Stimulated activated CD8-positive, alpha-beta memory T cell treated with anti-CD3 and anti-CD28 coated beads, Interleukin-7, amount 100 ng/mL, for 1 hour (primary cell): ENCODE measurements at places on chromosomes 12 and 14.

DNA sequence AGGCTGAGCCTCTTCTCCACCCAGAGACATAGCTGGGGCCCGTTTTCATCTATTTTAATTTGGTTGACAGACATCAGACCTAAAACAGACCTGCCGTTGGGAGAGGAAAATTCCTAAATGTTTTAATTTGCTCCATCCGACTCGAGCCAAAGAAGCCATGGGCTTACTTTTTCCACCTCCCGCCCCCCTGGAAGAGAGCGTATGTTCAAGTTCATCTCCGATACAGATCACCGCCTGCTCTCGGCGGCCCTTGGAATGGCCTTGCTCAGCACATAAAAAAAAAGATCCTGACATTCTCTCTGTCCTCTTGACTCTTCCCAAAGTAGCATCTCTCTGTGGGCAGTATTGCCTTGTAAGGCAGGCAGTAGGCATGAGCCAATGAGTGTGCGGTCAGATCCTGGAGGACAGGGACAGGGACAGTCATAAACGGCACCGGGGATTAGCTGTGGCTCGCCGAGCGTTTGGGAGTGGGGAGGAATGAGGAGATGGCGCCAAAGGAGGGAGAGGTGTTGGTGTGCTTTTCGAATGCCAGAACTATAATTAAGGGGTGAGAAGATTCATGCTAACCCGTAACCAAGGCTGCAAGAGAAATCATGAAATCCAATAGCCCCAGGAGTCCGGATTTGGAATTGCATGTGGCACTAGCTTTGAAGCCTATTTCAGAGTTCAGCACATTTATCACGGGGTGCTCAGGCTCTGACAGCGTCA lies 47.9 kb upstream of the MEG3 start:
- DNase-seq, result no peak

DNA sequence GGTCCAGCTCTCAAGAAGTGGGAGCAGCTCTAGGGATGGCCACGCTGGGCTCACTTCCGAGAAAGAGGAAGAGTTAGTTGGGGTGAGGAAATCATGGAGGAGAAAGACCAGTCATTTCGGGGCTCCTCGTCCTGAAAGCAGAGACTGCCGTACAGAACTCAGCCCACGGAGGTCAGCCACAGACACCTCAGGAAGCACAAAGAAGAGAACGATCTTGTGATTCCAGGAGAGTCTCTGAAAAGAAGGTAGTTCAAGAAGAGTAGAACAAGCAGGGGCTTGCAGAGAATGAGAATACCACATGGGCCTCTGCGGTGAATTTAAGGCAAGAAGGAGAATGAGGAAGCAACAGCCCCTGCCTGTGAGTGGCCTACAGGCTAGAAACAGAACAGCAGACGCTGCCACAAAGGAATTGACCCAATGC lies 311.9 kb downstream of the CACNA1C start:
- DNase-seq, result no peak

DNA sequence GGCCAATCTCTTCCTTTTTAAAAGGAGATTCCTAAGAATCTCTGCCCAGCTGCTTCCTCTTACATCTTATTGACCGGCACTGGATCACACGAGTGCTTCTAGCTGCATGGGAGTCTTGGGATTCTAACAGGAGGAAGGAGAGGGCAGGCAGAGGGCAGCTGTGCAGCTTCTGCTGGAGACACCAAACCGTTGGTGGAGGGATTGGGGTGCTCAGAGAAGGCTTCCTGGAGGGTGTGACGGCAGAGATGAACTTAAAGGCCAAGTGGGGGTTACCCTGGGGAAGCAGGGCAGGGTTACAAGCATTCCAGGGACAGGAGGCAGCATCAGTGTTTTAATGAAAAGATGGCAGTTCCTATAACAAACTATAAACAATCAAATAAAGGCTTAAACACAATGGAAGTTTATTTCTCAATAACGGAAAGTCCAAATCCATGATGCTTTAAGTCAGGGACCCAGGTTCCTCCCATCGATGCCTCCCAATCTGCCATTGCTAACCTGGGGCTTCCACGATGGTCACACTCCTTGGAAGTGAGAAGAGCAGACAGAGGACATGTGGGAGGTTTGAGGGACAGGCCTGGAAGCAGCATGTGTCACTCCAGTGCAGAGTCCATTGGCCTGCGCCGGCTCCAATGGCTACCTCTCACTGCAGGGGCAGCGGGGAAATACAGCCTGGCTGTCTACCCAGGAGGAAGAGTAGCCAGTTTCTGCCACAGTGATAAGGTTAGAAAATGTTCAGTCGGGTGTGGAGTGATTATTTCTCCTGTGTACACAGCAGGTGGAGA lies 53.1 kb upstream of the DDX11 start:
- no peak for DNase-seq

DNA sequence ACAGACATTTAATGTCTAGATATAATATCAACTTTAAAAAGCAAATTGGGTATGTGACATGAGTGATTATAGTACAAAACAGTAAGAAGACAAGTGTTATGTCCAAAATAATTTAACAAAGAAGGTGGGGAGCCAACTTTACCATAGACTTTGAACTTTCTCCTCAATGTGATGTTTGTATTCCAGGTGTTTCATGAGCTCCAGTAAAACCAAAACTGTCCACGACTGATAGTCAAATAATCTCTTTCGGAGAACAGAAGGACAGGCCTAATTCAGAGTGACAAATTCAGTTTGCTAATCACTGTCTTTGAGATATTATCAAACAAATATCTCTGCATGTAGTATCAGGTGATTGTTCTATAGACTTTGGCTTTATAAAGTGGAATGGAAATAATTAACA lies 1112.6 kb downstream of the SLC6A15 start:
- no peak for DNase-seq

GRCh38 chr12:104680070-104680469 lies 223.3 kb downstream of the CHST11 start:
- no peak for DNase-seq

GRCh38 chr12:56763753-56764657 lies 881 bp downstream of the HSD17B6 start:
- no peak for DNase-seq

DNA sequence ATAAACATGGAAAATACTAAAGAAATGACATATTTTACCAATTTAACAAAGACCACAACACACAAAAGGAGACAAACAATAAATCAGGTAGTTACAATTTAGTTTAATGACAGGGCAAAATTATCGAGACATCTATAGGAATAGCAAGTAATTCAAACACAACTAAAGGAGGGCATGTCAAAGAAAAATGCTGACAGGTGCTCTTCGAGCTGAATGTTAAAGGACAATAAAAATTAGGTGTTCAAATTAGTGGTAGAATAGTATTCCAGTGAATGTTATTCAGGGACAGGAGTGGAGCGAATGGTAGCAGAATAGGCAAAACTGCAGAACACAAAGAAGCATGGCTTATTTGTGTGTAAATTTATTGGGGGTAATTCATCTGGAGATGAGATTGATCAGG lies 1004.3 kb upstream of the FBXO33 start:
- no peak for DNase-seq

DNA sequence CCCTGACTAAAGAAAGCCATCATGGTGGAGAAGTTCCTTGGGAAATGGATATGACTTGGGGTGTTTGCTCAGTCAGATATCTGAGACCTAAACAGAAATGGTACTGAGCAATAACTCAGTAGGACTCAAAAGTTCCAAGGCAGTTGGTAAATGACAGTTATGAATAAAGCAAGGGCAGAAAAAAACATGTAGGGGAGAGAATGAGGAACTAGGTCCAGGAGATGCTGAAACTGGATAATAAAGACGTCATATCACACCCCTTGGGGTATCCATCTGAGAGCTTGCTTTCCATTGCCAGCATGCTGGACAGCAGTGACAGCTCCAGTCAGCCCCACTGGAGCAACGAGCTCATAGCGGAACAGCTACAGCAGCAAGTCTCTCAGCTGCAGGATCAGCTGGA lies 37.5 kb downstream of the RPGRIP1 start:
- no peak for DNase-seq

DNA sequence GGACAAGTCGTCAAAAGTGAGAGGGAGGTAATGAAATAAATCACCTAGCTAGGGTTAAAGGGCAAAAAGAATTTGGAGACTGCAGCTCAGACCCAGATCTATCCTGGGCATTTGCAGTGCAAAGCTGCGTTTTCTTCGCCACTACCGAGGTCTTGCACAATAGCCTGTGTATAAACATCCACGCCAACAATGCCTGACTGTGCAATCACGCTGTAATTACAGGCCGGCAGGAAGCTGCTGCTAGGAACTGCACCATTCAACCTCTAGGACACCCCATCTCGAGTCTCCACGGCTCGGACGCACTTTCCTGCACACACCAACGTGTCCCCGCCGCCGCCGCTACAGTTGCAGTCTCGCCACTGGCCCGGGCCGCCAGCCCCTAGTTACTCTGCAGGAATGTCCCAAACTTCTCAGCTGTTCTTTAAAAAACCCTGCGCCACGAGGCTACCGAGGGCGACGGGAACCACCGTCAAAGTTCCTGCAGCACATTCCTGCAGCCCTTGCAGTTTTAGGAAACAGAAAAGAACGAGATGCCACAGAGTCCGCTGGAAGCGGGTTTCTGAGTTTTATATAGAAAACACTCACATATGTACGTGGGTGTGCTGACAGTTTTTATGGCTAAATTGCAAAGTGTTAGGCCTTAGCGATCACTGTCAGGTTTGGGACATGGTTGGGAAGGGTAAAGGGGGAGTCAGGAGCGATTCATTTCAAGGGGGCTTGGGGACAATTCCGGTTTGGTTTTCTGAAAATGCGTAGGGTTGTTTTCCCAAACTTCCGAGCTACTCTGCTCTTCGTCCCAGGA lies 65.6 kb upstream of the PTGR2 start:
- DNase-seq, result peak; percentile 34

- no peak for DNase-seq
These were observed 313.5 kb upstream of the KITLG start for GRCh38 chr12:88893801-88894200.

GRCh38 chr12:121461048-121461447 lies 61.1 kb downstream of the RNF34 start:
- DNase-seq, result no peak

GRCh38 chr14:54901380-54902142 lies 1.1 kb downstream of the GCH1 start:
- no peak for DNase-seq

DNA sequence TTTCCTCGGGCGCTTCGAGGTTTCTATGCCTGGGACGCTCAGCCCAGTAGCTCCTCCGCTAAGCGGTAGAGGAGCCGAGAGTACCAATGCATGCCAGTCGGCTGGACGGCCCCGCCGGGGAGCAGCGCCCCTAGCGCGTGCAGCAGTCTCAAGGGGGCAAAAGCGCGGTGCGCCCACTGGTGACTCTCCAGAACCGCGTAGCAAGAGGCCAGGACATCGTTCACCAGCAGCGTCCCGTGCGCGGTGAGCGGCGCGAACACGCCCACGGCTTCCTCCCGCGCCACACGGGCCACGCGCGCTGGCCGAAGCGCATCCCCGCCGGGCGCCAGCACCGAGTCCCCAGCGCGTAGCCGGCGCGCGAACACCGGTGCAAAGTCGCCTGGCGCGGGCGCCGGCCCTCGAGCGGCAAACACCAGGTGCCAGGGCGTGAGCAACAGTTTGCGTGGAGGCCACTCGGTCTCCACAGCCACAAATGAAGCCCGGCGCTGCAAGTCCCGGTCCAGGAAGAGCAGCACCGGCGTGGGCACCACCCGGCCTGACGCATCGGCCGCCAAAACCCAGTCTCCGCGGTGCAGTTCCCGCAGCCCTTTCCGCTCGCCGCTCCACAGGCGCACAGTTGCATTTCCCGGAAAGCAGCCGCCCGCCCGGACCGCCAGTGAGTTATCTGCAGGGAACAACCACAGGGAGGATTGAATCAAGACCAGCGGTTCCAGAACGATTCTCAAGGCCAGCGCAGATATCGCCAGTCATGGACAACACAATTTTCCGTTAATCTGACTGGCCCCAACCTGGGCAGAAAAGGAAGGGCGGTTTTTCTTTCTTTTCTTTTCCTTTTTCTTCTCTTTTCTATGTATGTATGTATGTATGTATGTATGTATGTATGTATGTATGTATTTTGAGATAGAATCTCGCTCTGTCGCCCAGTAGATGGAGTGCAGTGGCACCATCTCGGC lies 4.5 kb downstream of the DHH start:
- no peak for DNase-seq

- DNase-seq, result no peak
These were observed 81.0 kb downstream of the ADGRD1 start for GRCh38 chr12:131034631-131035244.

- peak; percentile 32 for DNase-seq
These were observed 3.5 kb downstream of the RIN3 start for GRCh38 chr14:92516966-92517506.

GRCh38 chr12:119788786-119789185 lies 88.3 kb downstream of the CIT start:
- DNase-seq, result no peak

DNA sequence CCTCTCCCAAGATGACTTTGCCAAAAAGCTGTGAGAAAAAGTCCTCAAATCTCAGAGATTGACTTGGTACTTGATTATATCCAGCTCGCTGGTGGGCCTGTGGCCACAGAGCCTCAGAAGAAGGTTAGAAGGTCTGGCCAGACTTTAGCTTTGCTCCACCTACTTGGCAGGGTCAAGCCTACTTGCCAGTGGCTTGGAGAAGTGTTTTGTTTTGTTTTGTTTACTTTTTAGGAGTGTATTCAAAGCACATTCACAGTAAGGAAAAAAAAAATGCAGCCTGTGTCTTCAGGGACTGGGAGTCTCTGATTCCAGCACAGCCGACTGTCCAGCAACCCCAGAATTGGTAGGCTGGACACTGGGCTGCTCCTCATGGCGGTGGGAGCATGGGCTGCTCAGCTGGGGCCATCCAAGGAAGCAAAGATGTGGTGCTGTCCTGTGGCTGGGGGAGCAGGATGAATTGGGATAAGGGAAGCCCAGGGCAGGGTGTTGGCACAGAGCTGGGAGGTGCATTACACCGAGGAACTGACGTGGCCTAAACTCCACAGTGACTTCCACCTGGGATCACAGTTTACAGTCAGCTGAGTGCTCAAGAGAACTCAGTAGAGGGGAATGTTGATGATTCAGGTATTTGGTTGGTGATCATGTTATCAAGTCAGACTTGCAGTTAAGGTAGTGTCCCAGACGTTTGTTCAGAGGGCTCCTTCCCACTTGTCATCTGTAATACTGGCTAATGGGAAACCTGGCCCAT lies 73.5 kb downstream of the PPP2R5C start:
- no peak for DNase-seq

GRCh38 chr12:43551279-43551970 lies 578 bp downstream of the ADAMTS20 start:
- no peak for DNase-seq

DNA sequence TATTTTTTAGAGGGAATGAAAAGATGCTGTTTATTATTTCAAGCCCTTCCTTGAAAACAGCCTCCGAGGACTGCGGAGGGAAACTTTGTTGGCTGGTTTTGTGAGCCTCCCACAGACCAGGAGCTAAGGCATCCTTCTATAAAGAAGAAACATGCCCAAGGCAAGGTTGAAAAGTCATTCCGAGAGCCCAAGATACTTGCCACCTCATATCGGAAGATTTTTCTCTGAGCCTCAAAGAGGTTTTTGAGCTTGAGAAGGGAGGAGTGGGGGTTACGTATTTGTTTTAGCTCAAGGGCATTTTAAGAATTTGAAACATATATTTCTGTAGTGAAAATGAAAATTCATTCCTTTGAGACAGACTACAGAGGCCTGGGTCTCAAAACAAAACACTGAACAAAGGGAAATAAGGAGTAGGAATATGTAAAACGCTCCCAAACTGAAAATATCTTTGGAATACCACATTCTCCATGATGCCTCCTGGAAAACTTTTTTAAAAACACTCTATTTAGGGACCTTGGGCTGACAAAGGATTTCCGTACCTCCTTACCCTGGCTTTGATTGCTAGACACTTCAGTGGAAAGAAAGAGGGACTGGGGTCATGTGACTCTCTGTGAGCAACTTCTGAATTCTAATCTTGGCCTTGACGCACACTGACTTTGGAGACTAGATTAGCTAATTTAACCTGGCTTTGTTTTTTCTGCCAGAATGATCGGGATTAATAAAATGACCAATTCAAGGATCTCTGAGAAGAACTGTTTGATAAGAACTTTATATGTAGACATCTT lies 180.9 kb downstream of the SRGAP1 start:
- DNase-seq, result no peak
